Type B pancreatic cell (in vitro differentiated cells): ENCODE measurements at places on chromosomes 7 and 10. TPM values are rescaled to one million over a fixed set of nuclear protein-coding genes. Genes with fewer than 3 reads are reported as not detected.

GRCh38 chr7:113800826-113801225, 118.0 kb downstream of the PPP1R3A start:
- no peaks in the 10 kb centered on the region for H3K27me3 ChIP-seq
- H3K4me3 ChIP-seq: no peak overlapping the region
- no peaks in the 10 kb centered on the region for H3K36me3 ChIP-seq

DNA sequence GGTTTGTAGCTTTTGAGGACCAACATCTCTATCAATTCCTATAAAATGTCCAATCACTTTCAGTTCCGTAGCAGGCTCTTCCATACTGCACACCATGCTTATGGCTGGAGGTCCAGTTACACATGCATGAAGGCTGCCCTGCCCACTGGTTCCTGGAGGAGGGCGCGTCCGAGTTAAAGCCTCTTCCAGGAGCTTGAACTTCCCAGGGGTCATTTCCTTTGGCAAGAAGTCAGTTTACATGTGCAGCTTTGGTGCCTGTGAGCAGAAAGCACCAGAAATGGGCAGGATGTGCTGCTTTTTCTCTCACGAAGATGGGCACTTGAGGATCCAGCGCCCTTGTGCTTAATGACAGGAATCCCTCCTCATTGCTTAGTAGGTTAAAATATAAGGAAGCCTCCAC, 17.6 kb upstream of the PHYH start:
- no peak overlapping the region for H3K27ac ChIP-seq
- no peak for DNase-seq
- peaks cover 10% of the 10 kb centered on the region for H3K36me3 ChIP-seq
- H3K27me3 ChIP-seq: no peaks in the 10 kb centered on the region

DNA sequence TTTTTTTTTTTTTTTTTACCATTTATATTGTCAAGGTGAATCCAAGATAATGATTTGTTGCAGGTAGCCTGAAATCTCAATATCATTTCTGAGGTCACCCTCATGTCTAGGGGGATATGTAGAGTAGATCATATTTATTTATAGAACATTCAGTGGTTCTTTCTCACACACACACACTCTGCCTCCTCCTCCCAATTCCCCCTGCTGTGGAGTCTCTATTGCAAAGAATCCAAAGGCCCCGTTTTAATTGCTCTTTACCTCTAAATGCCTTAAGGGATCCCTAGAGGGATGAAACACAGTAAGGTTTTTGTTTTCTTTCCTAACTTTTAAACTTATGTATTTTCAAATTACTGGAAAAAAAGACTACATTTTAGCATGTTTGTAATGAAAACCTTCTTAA, 170.0 kb downstream of the PRKG1 start:
- no peak overlapping the region for H3K4me3 ChIP-seq
- no peak for DNase-seq
- peak overlapping the region; percentile 11 for H3K27ac ChIP-seq
- H3K36me3 ChIP-seq: no peaks in the 10 kb centered on the region

TBXAS1 gene
- 4.2 and 5.8 TPM in 2 replicates for total RNA-seq

GRCh38 chr7:99790407-99790806, 6.4 kb upstream of the CYP3A4 start:
- no peak for DNase-seq
- H3K4me3 ChIP-seq: no peak overlapping the region
- no peaks in the 10 kb centered on the region for H3K36me3 ChIP-seq
- H3K4me1 ChIP-seq: no peaks in the 10 kb centered on the region
- H3K27ac ChIP-seq: no peak overlapping the region

GRCh38 chr7:151062399-151063211, 3.2 kb downstream of the SLC4A2 start:
- H3K4me1 ChIP-seq: peaks cover 22% of the 10 kb centered on the region
- no peaks in the 10 kb centered on the region for H3K36me3 ChIP-seq
- DNase-seq: peak; percentile 86
- H3K4me3 ChIP-seq: peak overlapping the region; percentile 78

SNX10 gene
- 1.8 and 2.8 TPM in 2 replicates for total RNA-seq

DNA sequence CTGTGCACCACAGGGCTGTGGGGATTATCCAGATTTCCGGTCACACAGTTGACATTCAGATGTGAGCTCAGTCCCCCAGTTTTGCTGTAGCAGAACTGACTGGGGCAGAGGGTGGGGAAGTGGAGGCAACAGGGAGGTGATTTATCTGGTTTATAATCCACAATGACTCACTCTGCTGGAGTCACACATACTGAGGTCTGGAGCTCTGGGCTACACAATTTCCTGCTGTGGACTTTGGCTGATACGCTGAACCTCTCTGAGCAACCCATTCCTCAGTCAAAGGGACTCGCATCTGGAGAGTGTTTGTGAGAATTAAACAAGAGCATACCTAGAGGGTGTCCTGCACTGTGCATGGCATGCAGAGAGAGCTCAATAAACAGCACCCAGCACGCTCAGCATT, 64.8 kb upstream of the PLPP4 start:
- H3K4me1 ChIP-seq: peaks cover 4% of the 10 kb centered on the region
- no peaks in the 10 kb centered on the region for H3K36me3 ChIP-seq
- peaks cover 2% of the 10 kb centered on the region for H3K27me3 ChIP-seq
- no peak for DNase-seq

LRRC61 gene
- 13.0 and 17.7 TPM in 2 replicates for total RNA-seq

CHST3 gene
- total RNA-seq: 11.8 and 21.7 TPM in 2 replicates

- no peak overlapping the region for H3K4me3 ChIP-seq
- H3K36me3 ChIP-seq: no peaks in the 10 kb centered on the region
- DNase-seq: no peak
- no peak overlapping the region for H3K27ac ChIP-seq
- peaks cover 16% of the 10 kb centered on the region for H3K27me3 ChIP-seq
Observed at GRCh38 chr7:150686030-150686631, 625 bp downstream of the GIMAP2 start.

FLNC gene
- 20.3 and 54.0 TPM in 2 replicates for total RNA-seq

SKIDA1 gene
- total RNA-seq: 9.6 and 24.3 TPM in 2 replicates

ARF5 gene
- 189 and 190 TPM in 2 replicates for total RNA-seq

DNA sequence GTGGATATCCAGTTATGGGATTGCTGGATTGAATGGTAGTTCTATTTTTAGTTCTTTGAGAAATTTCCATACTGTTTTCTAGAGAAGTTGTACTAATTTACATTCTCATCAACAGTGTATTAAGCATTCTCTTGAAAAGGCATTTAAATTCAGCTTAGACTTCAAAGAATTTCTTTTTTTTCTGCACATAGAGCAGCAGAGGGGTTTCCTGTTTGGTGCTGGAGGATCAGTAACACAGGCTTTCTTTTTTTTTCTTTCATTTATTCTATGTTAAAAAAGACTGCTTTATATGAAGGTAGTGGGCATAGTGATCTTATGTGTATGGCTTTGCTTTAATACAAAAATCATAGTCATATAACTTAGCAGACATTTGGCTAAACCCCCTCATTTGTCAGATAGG, 47.6 kb upstream of the TARP start:
- H3K4me3 ChIP-seq: no peak overlapping the region
- peaks cover 6% of the 10 kb centered on the region for H3K4me1 ChIP-seq
- H3K36me3 ChIP-seq: no peaks in the 10 kb centered on the region
- H3K27ac ChIP-seq: no peak overlapping the region

- peaks cover 5% of the 10 kb centered on the region for H3K27me3 ChIP-seq
- no peaks in the 10 kb centered on the region for H3K36me3 ChIP-seq
- no peaks in the 10 kb centered on the region for H3K4me1 ChIP-seq
- no peak overlapping the region for H3K27ac ChIP-seq
Observed at GRCh38 chr10:33571616-33572015, 237.1 kb upstream of the NRP1 start.

DNA sequence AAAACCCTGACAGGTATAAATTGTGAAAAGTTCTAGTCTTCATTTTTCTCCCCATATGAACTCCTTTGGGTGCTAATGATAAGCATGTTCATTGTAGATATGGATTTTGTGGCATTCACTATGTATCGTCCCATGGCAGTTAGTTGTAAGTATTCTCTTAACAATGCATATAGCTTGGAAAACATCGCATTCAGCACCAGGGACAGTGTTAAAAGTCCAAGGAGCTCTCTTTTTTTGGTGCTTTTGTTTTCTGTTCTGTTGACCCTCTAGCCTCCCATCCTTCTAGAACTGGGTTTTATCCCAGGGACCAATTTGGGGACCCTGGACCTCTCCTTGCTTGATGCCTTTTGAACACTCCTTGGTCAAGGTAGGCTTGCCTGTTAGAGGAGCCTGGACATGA, 37.7 kb downstream of the INSYN2A start:
- H3K4me3 ChIP-seq: no peak overlapping the region
- no peak overlapping the region for H3K27ac ChIP-seq
- no peaks in the 10 kb centered on the region for H3K36me3 ChIP-seq
- no peak for DNase-seq

DNA sequence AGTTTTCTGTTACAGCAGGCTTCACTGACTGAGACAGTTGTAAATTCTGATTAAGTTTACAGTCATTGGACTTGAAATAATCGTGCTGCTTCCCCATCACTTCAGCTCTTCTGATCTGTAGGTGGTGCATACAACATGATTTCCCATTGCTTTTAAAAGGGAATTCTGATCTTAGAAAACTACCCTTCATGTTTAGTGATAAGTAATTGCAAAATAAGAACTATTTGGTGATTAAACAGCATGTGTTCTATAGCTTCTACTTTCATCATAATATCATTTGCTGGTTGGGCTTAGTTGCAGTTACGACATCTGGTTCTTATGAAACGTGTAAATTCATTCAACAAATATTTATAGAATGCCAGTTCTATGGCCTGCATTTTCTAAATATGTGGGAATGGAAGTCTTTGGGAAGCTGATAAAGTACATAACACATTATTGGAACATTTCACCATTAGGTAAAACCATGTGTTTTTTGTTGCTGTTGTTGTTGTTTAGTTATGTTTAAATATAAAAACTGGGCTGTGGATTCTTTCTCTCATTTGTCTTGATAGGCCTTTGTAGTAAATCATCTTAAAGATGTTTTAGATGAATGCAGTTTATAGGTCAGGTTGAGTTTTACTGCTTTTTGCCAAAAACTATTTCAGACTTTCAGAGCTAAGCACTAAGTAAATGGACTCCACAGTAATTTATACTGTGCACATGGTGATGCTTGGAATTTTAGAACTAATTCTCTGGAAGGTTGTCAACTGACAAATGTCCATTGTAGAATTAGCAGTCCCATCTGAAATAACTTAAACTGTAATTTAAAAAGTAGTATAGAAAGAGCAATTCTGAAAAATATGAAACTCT, 13.1 kb downstream of the GNAI1 start:
- H3K4me1 ChIP-seq: peaks cover 68% of the 10 kb centered on the region
- no peaks in the 10 kb centered on the region for H3K27me3 ChIP-seq

DNA sequence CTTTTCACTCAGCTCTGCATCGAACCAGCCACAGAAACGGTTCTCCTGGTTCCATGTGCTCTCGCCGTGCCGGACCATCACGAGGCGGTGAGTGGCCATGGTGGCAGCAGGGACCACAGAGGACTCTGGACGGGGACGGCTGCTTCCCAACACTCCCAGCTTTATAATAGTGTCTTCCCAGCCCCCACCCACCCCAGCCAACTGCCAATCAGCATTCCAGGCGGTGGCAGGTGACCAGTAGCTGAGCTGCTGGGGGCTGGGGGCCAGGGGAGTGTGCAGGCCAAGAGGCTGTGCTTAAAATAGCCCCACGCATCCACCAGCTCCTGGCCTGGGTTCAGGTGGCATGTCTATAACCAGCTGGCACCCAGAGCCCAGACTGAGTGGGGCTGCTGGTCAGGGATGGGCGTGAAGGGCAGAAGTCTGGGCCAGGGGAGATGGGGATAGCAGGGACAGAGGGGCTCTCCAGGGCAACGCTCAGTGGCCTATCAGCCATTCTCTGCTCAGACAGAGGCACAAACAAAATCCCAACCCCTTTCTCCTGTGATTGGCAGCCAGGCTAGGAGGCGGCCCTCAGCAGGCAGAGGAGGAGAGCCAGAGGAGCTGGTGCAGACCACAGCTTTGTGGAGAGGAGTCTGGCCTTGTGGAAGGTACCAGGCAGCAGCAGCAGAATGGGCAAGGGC, at the start of gene PGAM2:
TSS of gene PGAM2 (minus strand) at position 137 of the 680 bp plus-strand sequence. CDS start at position 99, 38 bp downstream.
- H3K27ac ChIP-seq: no peak within 1 kb of the TSS
- H3K4me1 ChIP-seq: peaks cover 3% of the 10 kb centered on the region
- H3K27me3 ChIP-seq: no peaks in the 10 kb centered on the region
- DNase-seq: no peak
- peaks cover 4% of the 10 kb centered on the region for H3K36me3 ChIP-seq

DNA sequence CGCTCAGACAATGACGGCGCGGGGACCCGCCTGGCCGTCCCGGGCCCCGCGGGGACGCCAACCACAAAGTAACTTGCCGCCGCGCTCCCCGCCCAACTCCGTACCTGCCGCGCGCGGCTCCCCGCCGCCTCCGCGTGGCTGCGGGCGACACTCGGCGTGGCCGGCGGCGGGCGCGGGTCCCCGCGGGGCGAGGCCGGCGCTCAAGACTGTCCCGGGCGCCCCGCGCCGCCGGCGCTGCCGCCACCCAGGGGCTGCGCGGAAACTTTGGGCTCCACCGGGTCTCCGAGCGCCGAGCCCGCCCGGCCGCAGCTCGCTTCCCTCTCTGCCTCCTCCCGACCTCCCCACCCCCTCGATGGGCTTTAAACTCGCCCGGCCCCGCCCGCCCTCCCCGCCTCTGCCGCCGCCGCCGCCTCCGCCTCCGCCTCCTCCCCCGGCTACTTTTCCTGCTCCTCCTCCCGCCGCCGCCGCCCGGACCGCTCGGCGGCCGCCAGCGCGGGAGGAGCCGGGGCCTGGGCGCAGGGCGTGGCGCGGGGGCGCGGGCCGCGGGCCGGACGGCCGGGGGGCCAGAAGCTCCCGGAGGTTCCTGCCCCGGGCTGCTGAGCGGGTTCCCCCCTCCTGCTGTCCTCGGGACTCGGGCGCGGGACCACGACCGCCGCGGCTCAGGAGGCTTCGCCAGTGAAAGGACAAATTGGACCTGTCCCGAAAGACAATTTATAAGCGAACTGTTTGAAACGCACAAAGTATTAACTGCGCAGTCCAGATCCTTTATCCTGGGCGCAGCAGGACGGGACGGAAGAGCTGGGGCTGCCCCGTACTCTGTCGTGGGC, 10.6 kb upstream of the GRB10 start:
- DNase-seq: no peak
- H3K4me1 ChIP-seq: peaks cover 3% of the 10 kb centered on the region
- H3K36me3 ChIP-seq: no peaks in the 10 kb centered on the region
- peak overlapping the region; percentile 63 for H3K27ac ChIP-seq
- peaks cover 44% of the 10 kb centered on the region for H3K27me3 ChIP-seq
